Stimulated activated CD8-positive, alpha-beta memory T cell treated with anti-CD3 and anti-CD28 coated beads, Interleukin-15, amount 100 ng/mL, for 1 hour (primary cell): ENCODE measurements at places on chromosomes 1 and 21.

DNA sequence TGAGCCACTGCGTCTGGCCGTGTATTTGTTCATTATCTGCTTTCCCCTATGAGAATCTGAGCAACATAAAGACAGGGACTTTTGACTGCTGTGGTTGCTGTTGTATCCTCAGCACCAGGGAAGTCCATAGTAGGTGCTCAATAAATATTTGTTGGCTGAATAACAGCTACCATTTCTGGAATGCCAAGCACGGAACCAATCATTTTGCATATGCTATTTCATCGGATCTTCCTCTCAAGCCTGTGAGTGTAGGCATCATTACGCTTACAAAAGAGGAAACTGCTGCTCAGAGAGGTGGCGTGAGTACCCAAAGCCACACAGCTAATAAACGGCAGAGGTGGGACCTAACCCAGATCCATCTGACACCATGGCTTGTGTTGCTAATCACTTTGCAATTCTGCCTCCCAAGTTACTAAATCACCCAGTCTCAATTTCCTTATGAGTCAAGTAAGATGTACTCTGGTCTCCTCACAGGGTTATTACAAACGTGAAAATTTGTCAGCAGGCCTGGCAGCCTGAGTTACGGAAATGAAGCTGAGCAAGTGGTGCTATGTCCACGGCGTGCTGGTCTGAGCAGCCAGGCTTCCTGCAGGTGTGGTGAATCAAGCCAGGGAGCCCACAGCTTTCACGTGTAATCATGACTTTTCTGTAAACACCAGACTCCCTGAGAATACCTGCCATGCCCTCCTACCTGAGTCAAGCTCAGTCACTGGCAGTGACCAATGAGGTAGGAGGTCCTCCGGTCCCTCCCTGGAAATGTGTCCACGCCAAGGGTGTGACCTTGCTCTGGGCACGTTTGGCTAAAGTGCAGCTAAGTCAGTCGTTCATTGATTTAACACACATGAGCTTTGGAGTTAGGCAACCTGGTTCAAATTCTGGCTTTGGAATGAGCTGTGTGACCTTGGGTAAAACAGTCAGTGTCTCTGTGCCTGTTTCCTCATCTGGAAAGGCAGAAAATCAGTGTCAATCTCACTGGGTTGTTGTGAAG lies 4.8 kb upstream of the RHCE start:
- DNase-seq = no peak

GRCh38 chr1:181110013-181110412 lies 21.5 kb downstream of the IER5 start:
- no peak for DNase-seq

GRCh38 chr1:24263746-24264145 lies 55.4 kb upstream of the GRHL3 start:
- no peak for DNase-seq

DNA sequence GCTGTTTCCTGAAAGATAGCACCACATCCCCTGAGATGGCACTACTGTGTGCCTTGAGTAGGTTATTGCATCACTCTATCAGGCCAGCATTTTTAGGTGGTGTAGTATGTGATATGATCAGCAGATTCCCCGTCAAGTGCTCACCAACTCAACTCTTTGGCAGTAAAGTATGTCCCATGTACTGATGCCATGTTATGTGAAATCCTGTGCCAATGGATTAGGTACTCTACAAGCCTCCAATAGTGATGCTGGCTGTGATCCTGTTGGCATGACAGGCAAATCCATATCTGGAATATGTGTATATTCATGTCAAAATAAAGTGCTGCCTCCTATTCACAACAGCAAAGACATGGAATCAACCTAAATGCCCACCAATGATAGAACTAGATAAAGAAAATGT lies 137.2 kb upstream of the CAMK1G start:
- DNase-seq = no peak

DNA sequence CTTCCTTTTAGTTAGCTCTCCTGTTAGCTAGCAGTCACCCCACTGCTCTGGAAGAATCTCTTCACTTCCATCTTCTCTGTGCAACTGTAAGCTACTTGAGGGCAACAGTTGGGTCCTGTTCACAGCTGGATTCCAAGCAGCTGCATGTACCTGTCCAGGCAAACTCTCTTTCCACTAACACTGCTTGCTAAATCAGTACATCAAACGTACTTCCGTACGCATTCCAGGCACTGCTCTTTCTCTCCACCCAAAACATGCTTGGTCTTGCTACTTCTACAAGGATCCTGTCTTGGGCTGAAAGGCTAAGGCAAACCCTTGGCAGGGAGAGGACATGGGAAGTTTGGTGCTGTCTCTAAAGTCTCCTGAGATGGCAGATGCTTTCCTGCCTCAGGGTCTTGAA lies 139.2 kb upstream of the CACNA1E start:
- DNase-seq = no peak

DNA sequence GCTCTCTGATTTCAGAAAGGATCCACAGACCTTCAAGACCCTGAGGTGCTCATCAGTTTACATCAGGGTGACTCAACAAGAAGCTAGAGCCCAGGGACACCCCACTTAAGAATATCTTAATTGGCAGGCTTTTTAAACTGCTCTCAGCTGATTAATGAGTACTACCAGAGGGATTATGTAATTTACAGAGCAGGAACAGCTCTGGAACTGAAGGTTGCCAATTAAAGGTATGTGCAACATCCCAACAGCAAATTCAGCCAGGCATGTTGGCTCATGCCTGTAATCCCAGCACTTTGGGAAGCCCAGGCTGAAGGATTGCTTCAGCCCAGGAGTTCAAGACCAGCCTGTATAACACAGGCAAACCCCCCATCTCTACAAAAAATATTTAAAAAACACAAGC lies 295.7 kb downstream of the SETD4 start:
- no peak for DNase-seq

DNA sequence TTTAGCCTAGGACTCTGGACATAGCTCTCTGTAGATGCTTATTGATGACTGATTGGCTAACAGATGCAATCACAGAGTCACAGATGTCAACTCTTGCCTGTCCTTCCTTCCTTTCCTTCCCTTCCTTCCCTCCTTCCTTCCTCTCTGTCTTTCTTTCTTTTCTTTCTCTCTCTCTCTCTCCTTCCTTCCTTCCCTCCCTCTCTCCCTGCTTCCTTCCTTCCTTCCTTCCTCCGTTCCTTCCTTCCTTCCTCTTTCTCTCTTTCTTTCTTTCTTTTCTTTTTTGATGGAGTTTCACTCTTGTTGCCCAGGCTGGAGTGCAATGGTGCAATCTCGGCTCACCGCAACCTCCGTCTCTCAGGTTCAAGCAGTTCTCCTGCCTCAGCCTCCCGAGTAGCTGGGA lies 106.1 kb downstream of the KIF26B start:
- DNase-seq = no peak

GRCh38 chr21:42736646-42737350 lies 83.4 kb downstream of the PDE9A start:
- no peak for DNase-seq

DNA sequence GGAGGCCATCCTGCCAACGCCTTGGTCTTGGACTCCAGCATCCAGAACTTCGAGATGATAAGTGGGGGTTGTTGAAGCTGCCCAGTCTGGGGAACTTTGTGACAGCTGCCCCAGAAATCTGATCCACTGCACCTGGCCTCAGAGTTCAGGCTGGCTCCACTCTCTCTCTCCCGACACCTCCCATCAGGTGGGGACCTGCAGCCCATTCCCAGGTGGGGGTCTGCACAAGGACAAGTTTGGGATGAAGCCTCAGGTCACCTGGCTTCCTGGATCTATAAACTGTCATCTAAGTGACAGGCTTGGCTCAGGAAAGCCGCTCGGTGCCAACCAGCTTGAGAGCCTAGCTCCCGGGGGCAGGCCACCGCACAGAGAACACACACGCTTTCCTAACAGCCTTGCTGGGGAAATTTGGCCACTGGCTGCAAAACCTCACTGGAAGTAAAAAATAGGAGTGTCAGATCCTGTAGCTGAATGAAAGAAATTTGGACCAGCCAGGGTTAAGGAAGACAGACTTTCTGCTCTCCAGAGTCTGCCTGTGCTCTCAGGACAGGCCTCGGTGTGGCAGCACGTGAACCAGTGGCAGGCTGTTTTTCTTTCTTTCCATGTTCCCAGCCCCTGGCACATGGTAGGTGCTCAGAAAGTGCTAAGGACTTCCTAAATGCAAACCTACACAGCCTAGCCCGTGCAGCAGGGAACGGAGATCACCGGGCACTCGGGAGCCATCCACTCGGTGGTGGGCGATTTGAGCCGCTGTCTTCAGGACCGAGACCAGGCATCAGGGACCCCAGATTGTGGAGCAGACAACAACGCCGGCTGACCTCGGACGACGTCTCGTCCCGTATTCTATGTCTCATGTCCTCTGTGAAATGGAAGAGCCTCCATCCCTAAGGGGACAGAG lies 42.6 kb upstream of the LBR start:
- no peak for DNase-seq

- DNase-seq = no peak
Measured at GRCh38 chr1:219752645-219753044, 139.7 kb upstream of the ZC3H11B start.

GRCh38 chr1:25695090-25695770 lies 78.6 kb downstream of the MAN1C1 start:
- no peak for DNase-seq

DNA sequence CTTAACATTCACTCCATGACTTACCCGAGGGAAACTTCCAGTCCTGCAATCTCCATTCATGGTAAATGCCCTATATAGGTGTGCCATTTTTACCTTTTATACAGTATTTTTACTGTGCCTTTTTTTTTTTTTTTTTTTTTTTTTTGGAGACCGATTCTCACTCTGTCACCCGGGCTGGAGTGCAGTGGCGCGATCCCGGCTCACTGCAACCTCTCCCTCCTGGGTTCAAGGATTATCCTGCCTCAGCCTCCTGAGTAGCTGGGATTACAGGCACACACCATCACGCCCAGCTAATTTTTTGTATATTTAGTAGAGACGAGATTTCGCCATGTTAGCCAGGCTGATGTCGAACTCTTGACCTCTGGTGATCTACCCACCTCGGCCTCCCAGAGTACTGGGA lies 124.4 kb upstream of the PLPPR4 start:
- no peak for DNase-seq

- no peak for DNase-seq
Measured at GRCh38 chr1:185533596-185533995, 200.6 kb upstream of the HMCN1 start.

DNA sequence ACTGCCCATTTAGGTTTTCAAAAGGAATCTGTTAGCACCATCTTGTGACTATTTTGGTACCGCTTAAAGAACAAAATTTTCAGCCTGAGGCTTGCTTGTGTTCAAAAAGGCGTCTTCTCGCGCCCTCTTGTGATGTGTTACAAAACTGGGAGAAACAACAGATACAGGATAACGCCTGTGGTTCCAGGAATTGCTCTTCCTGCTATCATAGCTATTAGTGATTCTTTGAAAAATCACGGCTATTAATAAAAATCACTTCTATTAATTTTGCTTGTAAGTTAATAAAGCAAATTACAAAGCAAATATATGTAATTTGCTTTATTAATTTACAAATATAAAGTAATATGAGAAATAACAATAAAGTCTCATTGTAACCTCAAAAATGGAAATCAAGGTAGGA lies 82.2 kb upstream of the ABCD3 start:
- DNase-seq = no peak

- DNase-seq = no peak
Measured at GRCh38 chr1:194809665-194810064, 1623.3 kb upstream of the B3GALT2 start.

- DNase-seq = no peak
Measured at GRCh38 chr21:33388188-33388587, 15.0 kb upstream of the IFNGR2 start.

DNA sequence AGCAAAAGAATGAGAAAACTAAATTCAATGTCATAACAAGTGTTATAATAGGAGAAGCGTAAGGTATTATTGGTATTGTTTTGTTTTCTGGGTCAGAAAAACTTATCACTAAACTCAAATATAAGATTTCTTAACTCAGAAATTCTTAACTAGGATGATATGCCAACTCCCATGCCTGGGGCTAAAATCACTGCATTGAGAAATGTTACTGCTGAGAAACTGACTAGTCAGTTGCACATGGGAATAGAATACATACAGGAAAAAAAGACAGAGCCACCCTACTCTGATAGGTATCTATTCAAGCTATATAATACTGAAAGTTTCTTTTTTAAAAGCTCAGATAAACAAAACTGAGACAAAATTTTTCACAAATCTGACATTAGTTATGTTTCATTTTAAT lies 56.3 kb downstream of the PRPF38A start:
- DNase-seq = no peak

DNA sequence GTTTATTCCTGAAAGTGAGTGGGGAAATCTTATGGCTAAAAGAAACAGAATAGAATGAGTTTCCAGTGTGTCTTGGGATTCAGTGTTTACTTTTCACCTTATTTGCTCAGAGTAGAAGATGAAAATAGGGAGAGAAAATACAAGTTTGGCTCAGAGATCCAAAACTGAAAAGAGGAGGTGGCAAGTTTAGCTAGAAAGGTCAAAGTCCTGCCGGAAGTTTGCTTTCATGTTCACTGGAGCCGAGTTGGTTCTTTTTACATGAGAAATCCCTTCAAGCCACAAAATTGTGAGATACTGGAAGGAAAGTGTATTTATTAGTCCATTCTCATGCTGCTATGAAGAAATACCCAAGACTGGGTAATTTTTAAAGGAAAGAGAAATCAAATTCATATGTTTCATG lies 604.6 kb downstream of the MRPL39 start:
- DNase-seq = no peak

- DNase-seq = no peak
Measured at GRCh38 chr1:5238351-5239130, 584.1 kb downstream of the AJAP1 start.

DNA sequence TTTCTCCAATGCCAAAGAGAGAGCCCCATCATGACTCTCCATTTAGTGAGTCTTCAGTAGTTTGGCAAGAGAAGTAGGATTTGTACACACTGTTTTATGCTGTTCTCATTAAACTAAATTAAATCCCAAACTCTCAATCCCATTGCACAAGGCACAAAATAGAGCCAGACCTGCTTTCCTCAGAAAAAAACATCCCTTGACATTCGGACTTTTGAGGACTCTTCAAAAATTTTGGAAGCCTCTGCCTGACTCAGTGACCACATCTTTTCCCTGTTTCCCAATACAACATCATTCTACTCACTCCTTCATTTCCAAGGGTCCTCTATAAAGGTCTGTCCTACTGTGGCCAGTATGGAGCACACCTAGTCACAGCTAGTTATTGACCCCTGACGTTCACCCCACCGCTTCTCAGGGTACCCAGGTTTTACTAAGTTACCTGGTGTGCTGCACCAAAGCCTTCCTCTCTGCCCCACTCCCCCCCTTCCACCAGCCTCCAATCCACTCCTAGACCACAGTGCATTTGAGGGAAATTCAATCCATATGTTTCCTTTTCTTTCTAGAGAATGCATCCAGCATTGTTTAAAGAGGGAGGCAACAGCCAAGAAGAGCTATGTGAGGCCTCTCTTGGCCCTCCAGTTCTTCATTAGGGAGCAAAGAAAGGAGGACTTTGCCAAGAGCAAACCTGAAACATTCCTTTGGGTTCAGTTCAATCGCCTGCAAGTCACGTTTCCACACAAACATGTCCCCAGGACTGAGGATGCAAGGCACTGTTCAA lies 428.7 kb downstream of the PLPP3 start:
- no peak for DNase-seq

DNA sequence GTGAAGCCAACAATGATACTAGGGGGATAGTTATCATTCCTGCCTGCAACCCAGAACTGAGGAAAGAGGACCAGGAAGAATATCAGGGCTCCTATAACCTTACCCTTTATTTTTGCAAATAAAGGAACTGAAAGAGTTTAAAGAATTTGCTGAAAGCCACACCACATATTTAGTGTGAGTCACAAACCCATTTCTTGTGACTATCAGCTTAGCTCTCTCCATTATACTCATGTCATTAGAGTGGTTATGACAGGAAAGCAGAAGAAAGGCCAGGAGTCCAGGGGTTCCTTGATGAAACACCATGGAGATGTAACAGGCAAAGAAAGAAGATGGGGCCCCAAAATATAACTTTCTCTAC lies 141.1 kb upstream of the SAMSN1 start:
- no peak for DNase-seq
